ENCODE measurements at places on chromosomes 12 and 14.

DNA sequence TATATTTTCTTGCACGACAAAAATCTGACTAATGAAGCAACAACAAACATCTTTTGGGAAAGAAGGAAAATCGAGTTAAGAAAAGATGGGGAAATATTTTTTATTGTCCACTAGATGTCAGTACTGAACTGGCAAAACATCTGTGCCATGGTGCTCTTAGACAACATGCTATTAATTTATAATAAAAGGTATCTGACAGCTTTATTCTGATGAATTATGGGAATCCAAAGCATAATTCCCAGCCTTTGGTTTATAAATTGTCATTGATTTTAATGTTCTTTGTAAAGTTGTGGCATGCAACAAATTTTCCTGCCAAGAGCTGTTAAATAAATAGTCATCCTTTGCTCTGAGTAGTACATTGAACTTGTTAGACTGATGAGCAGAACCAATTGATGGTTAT, 231.2 kb downstream of the ETNK1 start:
- peak; percentile 63 for DNase-seq

DNA sequence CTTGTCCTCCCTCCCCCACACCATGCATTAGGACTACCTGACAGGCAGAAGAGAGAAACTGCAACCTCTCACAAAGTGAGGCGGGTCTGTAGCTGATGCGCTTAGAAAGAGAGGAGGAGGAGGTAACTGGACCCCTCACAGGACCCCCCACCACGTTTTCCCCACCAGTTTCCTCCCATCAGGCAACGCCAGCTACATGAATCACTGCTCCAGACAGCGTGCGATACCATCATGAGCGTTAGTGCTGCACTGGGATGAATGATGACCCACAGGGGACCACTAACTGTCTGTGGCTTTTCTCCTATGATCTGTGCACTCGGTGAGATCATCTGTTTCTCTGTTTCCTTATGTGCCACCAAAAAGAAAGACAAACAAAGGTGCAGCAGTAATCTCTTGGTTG, 77.7 kb downstream of the KCNK10 start:
- DNase-seq, result peak; percentile 31

- peak; percentile 84 for DNase-seq
Observed at GRCh38 chr12:67705394-67706370, 57.1 kb downstream of the DYRK2 start.

DNA sequence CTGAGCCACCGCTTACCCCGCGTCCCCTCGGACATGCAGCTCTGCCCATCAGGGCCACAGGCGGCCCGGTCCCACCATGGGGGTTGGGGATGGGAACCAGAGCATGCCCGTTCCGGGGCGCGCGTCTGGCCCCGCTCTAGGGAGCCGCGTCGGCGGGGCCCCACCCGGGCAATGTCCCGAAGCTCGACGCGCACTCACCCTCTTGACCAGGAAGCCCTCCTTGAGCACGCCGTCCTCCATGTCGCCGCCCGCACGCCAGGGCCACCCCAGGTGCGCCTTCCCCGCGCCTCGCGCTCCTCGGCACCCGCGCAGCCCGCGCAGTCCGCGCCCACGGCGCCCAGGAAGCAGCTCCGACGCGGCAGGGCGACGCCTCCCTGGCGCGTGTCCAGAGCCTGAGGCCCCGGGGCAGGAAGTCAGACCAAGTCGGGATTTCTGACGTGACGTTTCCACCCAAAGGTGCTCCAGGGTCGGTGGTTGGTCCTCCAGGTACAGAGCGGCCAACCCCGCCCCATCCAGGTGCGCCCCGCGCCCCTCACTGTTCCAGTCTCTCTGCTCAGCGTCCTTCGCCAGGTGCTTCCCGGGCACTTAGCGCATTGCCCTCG, at the start of gene PLEK2:
TSS of gene PLEK2 (minus strand) at position 346 of the 602 bp plus-strand sequence. CDS start at position 240, 106 bp downstream.
- peak; percentile 33 for DNase-seq

GRCh38 chr14:87434011-87434410, 559.0 kb downstream of the GALC start:
- no peak for DNase-seq

DNA sequence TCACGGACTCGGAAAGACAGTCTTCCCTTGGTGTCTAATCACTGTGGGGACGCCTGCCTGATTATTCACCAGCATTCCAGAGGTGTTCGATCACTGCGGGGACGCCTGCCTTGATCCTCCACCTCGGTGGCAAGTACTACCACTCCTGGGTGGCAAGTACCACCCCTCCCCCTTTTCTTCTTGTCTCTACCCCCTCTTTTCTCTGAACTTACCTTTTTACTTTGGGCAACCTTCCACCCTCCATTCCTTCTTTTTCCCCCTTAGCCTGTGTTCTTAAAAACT, 12.0 kb upstream of the LGMN start:
- DNase-seq, result no peak

DNA sequence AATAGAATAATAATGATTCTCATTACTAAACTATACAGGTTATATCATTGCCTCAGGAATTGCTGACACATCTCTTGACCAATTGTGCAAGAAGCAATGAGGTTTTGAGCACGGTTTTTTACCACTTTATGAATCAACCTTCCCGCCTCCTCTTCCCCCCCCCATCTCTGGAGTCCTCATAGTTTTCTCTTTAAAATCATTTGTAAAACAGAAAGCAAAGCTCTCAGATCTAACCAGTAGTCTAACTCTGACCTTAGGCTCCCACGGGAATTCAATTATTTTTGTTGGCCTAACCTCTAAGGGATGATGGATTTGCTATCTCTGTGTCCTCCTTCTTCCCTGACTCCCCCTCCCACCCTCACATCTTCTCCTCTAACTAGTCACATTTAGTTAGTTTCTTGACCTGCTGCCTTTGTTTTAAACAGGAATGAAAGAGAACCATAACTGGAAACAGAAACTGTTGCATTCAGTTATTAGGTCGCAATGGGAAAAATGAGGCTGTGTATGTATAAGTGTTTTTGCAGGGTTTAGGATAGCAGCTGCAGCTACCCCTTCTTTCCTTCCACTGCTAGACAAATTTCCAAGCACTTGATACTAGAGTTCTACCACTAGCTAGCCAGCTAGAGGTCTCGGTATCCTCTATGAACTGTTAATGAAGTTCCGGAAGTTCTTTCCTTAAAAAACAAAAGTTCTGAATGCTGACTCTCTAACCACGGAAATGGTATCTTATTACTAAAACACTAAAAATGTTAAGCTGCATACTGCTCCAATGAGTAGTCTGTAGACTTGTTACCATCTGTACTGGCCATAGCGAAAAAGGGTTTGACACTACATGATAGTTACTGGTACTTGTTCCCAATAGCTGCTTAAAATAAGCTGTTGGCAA, 65.4 kb downstream of the TAOK3 start:
- DNase-seq, result peak; percentile 93

GRCh38 chr12:111161898-111162297, 207.0 kb downstream of the PHETA1 start:
- DNase-seq, result no peak

DNA sequence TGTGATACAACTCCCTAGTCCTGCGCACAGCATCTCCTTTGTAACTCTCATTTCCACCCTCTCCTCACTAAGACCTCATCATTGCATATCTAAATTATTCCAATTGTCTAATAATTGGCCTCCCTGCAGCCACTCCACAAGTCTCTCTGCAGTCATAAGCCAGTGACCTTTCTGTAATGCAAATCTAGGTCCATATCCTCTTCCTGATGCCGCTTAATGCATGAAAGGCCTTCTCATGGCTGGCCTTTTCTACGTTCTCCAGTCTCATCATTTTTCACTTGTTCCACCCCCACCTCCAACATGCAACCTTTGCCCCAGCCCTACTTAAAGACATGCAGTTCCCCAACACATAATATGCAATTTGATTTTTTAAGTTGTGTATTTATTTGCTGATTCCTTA, 96.0 kb downstream of the RPAP3 start:
- DNase-seq, result no peak

DNA sequence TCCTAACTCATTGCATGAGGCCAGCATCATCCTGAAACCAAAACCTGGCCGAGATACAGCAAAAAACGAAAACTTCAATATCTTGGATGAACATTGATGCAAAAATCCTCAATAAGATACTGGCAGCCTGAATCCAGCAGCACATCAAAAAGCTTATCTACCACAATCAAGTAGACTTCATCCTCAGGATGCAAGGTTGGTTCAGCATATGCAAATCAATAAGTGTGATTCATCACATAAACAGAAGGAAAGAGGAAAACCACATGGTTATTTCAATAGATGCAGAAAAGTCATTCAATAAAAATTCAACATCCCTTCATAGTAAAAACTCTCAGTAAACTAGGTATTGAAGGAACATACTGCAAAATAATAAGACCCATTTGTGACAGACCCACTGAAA, 56.5 kb upstream of the PPFIA2 start:
- DNase-seq, result peak; percentile 15

DNA sequence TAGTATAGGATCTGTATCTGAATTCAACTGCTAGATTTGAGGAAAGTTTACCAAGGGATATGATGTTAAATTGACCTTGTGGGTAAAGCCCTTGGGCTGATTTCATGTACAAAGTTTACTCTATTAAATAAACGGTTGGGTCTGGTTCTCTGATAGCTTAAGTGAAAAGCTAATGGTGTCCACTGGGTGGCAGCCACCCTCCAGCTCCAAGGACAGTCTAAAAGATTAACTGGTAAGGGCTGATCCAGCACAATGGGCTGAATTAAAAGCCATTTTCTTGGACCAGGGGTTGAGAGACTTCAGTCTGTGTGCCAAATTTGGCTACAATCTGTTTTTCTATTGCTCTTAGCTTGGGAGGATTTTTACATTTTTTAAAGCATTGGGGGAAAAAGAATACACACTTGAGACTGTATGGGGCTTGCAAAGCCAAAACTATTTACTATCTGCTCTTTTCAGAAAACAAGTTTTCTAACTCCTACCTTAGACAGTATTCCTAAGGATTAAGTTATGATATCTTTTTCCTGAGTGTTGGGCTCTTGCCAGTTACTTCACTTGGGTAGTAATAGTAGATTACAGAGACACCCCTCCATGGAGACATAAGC, 116.5 kb downstream of the GPHN start:
- peak; percentile 71 for DNase-seq

DNA sequence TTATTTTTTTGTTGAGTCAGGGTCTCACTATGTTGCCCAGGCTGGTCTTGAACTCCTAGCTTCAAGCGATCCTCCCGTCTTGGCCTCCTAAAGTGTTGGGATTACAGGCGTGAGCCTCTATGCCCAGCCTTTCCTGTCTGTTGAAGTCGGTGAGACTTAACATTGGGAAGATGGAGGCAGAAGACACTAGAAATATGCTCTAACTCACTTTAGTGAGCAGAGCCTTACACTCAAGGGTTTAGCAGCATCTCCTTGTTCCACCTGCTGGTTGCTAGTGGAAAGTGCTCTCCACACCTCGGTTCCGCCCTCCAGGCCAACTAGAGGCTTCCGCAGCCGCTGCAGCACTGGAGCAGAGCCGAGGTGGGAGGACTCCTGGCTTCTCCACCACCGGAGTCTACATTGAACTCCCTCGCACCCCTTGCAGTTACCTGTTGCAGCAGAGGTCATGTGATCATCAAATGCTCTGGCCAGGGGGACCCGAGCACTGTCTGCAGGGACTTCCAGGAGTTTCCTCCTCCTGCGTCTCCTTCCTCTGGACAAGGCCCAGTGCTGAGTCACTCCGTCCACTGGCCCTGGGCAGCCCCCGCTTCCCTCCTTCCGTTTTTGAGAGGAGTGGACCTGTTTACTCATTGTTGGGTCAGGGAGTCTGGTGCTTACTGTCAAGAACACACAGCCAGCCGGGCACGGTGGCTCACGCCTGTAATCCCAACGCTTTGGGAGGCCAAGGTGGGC, 9.4 kb upstream of the HVCN1 start:
- peak; percentile 92 for DNase-seq

- no peak for DNase-seq
Observed at GRCh38 chr12:268483-268840, 5.8 kb upstream of the SLC6A13 start.

DNA sequence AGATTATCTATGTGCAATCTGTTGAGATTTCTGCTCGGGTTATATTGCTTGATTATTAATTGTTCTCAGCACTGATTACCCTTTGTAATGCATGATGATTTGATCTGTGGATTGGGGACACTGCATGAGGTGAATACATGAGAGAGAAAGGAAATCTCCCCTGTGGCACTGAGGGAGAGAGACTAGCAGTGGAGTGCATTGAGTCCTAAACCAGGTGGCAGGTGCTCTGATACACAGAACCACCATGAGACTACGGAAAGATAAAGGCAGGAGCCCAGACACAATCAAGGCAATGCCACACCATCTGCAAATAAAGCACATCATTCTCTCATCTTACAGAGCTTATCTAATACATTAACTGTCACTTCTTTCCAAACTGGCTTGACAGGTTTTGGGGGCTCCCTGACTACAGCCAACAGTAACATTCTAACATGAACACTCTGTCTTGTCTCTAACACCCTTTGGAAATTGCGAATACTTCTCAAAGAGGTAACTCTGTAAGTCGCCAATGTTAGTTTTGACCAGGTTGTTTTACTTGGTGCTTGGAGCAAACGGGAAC, 37.6 kb upstream of the TSPAN8 start:
- DNase-seq, result no peak

DNA sequence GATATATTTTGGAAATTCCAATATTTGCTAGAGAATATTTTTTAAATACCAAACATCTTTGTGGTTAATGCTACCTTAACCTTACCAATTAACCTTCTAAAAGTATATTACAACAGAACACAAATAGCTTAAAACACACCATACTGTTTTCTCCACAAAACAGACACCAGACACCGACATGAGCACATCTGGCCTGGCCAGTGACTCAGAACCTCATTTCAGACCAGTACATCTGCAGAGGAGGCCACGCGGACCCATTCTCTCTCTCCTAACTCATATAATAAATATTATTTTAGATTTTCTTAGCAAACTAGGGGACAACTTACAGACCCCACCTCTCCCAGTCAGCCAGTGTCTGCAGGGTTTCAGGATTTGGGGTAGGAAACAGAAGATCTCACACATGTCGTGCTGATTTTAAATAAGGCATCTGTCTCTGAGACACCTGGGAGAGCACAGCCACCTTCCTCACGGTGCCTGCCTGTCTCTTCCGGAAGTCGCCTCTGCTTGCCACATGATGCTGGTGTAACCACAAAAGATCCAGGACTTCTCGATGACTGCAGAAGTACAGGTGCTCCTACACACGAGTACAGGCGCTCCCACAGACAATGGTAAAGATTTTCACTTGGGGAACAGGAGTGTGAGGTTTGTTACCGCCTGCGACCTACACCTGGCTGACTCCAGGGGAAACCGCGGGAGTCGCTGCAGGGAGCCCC, 9.7 kb upstream of the ANKLE2 start:
- peak; percentile 72 for DNase-seq

- DNase-seq, result no peak
Observed at GRCh38 chr14:65585216-65585615, 172.7 kb downstream of the FUT8 start.

- no peak for DNase-seq
Observed at GRCh38 chr14:24990050-24990449, 59.9 kb downstream of the STXBP6 start.

- no peak for DNase-seq
Observed at GRCh38 chr12:87163122-87163521, 866.1 kb downstream of the C12orf50 start.

Measured in fibroblast of mammary gland (primary cell).